Left ventricle myocardium inferior (tissue), 1 donor: ENCODE measurements at places on chromosomes 12 and 14.

DNA sequence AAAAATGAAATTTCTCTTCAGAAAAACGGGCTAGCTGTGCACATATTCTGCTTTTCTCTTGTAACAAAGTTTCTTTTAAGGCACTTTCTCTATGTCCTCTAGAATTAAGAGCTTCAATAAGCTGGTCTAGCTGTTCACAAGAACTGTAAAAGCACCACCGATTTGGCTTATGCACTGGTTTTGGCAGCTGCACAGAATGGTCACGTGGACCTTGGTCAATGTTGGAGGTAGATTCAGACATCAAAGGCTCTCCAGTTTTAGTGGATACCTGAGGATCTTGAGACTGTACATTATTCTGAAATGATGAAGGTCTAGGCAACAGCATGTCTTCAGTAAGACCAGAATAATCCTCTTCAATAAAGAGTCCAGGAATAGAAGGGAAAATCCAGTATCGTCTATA is 61.5 kb upstream of the CFL2 start:
- no peak for DNase-seq

GRCh38 chr14:104107611-104108569 is 22.4 kb downstream of the ASPG start:
- peak; percentile 10 for DNase-seq

DNA sequence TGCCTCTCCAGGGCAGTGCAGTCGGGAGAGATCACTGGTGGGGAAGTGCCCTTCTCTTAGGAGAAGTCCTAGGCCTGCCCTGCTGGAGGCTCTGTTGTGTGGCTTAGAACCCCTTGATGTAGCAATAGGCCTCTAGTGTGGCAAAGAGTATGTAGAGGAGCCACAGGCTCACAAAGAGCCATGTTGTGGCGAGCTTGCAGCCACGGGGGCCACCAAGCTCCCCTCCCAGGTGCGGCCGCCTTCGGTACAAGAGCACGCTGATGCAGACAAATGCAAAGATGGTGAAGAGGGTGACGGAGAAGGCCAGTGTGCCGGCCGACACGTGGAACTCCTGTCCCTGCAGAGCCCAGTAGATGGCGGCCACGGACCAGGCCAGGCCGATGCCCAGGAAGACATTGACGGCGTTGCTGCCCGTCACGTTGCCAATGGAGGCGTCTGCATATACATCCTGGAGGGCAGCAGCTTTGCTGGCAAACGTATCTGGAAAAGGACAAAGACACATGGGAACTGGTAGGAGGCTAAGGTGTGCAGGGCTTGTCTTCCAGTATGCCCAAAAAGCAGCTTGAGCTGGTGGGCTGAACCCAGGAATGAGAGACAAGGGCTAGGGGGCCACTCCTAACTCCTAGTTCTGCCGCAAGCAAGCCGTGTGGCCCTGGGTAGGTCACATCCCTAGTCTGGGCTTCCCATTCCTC is 142.8 kb downstream of the SLC8A3 start:
- DNase-seq, result peak; percentile 51

- no peak for DNase-seq
These were observed 29.9 kb upstream of the RBM19 start for GRCh38 chr12:113996026-113996425.

DNA sequence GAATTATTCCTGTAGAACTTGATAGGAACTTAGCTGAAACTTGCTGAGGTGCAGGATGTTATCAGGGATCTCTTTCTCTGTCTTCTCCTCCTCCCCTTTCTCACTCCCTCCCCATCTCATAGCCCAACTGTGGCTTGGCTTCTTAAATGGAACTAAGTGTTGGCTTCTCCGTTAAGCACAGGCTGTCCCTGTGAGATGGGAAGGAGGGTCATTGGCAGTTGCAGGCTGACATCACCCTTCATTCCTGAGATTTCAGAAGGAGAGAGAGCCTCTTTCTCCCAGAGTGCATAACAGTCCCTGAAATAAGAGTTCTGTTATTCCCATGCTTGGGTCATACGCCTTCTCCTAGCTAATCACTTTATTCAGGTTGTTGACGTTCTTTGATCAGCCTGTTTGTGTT is 162.0 kb downstream of the UNC79 start:
- DNase-seq, result no peak

- no peak for DNase-seq
These were observed 49.1 kb upstream of the MEG3 start for GRCh38 chr14:100776681-100777365.

GRCh38 chr12:121788176-121788818 is 5.2 kb downstream of the RHOF start:
- no peak for DNase-seq

DNA sequence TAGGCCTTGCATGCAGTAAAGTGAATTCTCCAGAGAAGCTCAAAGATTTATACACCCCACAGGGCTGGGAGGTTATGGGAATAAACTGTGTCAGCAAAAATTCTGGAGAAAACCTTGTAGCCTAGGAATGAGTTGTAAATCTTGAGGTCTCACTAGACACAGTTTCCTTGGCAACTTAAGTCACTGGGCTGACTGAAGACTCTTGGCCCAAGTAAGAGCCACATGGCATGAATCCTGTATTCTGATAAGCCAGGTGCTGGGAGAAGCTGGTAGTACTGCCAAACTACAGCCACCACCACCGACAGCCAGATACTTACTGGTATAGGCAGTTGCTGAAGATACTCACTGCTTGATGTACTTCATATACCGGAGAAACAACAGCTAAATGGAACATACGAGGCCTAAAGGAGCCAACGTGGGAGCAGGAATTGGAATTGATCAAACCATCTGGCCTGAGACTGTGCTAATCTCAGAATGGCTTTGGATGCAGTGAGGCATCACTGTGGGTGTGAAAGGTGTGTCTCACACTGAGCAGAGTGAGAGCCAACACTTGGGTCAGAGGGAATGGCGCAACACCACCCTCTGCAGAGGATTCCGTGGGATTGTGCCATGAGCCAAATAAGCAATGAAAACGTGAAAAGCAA is 102.8 kb upstream of the TMCC3 start:
- no peak for DNase-seq

DNA sequence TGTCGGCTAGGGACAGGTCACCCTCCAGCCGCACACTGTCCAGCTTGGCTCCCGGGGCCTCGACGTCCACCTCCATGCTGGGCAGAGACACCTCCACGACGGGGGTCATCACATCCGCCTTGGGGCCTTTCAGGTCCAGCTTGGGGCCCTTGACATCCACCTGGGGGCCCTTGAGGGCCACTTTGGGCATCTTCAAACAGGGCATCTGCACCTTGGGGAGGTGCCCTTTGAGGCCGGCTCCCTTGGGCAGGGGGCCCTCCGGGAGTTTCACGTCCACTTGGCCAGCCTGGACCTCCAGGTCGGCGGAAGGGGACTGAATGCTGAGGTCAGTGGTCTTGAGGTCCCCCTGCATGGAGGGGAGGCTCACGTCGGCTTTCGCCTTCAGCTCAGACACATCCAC is 17.9 kb downstream of the PLD4 start:
- DNase-seq, result no peak

DNA sequence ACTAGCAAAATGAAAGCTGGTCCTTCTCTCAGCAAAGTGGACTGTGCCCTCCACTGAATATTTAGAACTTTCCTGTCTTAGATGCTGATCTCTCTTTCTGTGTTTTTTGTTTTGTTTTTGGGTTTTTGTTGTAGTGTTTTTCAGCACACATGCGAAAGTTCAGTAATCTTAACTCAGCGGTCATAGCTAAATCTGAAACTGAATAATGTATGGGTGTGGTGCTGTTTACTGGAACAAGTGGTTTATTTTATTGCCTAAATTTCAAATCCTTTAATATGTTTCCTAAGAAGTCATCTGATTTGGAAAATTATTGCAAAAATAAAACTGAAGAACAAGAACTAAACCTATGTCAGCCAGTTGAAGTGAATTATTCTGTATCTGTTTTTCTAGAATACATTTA is 116.0 kb upstream of the LRIG3 start:
- no peak for DNase-seq

GRCh38 chr12:123833830-123834229 is 71.7 kb downstream of the DNAH10 start:
- no peak for DNase-seq

GRCh38 chr14:105489542-105490266 is 1.3 kb upstream of the TEDC1 start:
- peak; percentile 84 for DNase-seq

- no peak for DNase-seq
These were observed 5.5 kb downstream of the PLEKHG6 start for GRCh38 chr12:6315704-6316597.

DNA sequence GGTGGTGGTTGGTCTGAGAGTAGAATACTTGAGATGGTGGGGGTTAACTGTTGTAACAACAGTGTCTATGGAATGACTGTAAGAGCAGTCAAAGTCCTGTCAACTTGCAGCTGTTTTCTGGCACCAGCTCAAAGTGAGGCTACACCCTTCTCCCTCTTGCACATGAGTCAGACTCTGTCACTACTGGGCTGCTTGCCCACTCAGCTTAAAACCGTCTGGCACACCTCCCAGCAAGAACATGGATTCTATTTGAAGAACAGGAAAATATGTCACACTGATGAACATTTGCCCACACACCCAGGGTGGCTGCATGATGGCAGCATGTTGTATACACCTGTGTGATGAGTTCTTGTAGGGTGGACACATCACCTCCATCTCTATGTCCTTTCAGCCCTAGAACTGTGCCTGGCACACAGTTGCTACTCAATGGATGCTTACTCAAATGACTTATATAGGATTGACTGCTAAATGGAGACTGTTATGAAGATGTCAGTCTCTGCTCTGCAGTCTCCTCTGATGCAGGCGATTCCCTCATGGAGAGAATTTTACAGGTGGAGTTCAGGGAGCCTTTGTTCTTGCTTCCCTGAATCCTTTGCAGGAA is 19.3 kb upstream of the SERPINA6 start:
- DNase-seq, result peak; percentile 84

GRCh38 chr12:103840462-103840875 is 565 bp downstream of the NT5DC3 start:
- DNase-seq, result peak; percentile 22

DNA sequence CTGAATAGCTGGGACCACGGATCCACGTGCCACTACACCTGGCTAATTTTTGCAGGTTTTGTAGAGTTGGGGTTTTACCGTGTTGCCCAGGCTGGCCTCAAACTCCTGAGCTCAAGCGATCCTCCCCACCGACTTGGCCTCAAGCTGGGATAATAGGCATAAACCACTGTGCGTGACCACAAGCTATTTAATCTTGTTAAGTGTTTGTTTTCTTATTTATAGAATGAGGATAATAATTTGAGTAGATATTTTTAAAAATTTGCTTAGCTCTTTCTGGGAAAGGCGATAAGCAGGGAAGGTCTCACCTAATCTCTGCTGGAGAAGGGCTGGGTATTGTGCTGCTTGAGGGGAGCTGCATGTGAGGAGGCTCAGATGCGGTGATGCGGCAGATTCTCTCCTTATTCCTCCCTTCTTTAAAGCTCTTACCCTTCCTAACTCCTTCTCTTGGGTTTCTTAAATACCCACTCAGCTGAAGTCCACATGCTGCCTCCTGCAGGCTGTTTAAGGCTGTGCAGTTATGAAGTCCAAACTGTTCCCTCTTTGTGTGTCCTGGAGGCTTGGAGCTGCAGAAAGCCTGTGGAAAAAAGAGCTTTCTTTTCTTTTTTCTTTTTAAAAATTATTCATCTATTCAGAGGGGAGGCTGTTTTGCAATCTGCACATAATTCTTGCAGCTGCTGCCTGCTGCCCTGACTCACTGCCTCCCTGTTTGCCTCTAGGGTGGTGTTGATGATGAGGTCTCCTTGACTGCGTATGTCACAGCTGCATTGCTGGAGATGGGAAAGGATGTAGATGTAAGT is 37.9 kb downstream of the A2ML1 start:
- DNase-seq, result peak; percentile 29

DNA sequence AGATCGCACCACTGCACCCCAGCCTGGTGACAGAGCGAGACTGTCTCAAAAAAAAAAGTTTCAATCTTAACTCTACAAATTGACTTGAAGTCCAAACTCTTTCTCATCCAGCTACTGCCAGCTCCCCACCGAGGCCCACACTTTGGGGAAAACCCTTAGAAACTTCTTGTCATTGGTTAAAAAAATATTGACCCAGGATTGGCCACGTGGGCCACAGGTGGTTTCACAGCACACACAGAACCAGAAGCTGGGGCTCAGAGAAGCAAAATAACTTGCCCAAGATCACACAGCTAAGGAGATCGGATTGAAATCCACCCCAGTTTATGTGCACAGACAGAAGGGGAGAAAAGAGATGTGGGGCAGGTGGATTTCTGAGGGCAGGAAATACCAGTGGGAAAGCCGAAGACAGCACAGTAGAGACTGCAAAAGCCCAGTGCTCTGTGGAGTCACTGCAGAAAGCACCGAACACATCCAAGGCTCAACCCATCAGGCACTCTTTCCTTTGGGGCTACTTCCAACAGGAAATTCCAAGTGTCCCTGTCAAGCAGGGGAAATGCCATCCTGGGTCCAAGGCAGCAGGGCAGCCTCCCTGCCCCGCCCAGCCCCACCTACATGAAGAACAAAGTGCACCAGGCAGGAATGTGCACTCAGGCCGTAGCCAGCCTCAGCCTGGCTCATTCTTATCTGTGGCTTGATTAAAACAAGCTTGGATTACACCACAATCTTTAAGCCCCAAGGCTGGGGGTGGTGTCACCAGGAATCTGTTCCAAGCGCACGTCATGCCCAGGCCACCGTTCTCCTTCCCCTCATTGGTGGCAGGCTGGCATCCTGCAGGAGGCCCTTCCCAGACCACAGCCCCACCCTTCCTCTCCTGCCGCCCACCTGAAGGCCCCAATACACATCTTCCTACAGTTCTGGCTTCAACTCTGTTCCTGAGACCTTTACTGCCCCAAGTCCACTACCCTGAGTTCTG is 72.5 kb downstream of the ITPK1 start:
- DNase-seq, result peak; percentile 76

- DNase-seq, result peak; percentile 72
These were observed 30.2 kb upstream of the ANKRD9 start for GRCh38 chr14:102539544-102540314.

DNA sequence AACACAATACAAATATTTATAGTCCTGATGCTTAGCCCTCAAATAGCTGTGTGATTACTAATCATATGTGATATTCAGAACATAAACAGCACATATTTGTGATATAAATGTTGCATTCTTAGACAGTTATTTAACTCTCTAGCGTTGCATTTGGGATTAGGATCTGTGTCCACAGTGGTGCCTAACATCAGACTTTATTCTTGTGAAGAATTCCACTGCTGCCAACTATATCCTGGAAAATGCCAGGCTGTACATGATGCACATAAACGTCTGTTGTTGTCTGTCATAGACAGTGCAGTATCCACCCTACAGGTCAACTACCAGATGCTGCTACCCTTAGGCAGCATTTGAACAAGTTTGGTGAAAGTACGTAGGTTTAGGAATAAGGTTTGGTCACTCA is 39.0 kb downstream of the SLC38A4 start:
- DNase-seq, result no peak

- DNase-seq, result no peak
These were observed 29.6 kb downstream of the NR1H4 start for GRCh38 chr12:100503228-100503628.

- DNase-seq, result no peak
These were observed 216.8 kb downstream of the MSRB3 start for GRCh38 chr12:65495233-65495632.
